SK-N-DZ (cell line): ENCODE measurements at places on chromosomes 13 and 19.

DNA sequence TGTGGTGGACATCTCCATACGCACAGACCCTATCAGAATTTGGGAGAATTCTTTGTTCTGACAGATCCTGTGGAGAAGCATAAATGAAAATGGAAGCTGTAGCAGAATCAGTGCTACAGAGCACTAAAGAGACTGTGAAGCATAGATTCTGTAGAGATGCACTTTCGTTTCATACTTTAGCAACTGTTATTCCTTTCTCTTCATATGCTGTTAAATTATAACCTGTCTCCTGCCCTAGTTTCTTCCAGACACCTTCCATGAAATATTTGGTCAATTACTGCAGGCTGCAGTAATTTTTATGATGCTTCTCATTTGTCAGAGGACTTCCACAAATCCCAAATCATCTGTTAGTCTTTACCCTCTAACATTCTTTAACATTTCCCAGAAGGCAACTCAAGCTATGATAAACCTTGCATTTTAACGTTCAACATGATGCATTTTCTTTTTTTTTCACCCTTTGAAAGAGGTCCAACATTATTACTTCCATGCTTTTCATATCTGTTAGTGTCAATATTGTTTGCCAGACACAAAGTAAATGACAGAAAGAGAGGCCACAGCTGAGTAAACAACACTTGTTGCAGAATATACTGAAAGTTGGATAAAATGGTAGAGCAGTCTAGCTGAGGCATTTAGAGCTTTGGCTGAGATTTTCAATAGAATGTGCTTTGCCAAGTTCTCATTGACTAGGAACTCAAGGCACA, 412.7 kb downstream of the LMO7 start:
- no peak for DNase-seq

DNA sequence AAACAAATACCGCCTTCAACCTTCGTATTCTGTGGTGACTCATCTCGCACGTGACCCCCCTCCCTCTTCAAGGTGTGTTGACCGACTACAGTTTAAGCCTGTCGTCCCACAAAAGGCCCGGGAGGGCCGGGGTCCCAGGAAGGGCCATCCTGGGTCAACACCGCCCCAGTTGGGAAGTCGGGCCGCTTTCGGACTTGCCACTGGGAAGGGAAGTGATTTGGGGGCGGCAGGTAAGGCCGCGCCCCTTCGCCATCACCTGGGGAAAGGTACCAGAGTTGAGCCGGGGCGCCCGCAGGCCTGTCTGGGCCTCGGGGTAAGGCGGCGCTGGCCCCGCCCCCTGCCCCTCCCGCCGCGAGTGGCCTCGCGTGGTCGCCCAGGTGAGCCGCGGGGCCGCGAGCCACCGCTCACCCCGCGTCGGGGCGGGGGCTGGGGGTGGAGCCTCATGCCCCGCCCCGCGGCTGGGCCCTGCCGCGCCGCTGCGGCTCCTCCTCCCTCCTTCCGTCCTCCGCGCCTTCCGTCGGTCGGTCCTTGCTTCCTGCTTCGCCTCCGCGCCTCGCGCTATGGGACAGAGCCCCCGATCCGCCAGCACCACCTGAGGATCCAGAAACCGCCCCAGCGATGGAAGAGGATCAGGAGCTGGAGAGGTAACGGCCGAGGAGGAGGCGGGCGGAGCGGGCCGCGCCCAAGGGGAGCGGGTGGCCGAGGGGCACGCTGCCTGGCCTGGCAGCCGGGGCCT, at the start of gene POLR1D:
TSS of gene POLR1D (plus strand) at position 527 of the 736 bp plus-strand sequence. CDS start at position 619, 92 bp downstream.
- DNase-seq: peak; percentile 64

DNA sequence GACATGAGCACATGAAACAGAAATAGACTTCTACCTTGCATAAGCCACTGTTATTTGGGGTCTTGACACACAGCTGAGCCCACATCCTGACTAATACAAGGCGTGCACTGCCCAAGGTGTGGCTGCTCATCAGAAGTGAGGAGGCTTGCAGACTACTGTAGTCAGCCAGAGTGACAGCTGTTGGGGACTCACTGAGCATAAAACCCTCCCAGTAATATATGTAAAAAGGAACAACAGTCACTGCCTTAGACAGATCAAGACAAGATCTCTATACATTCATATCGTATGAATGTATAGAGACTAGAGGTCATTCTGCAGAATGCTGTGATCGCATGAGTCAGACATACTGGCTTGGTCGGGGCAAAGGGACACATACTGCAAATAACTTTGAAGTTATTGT, 4.1 kb upstream of the C1QTNF9B start:
- no peak for DNase-seq

- no peak for DNase-seq
These were observed 213.5 kb downstream of the DIAPH3 start for GRCh38 chr13:59950266-59950665.

DNA sequence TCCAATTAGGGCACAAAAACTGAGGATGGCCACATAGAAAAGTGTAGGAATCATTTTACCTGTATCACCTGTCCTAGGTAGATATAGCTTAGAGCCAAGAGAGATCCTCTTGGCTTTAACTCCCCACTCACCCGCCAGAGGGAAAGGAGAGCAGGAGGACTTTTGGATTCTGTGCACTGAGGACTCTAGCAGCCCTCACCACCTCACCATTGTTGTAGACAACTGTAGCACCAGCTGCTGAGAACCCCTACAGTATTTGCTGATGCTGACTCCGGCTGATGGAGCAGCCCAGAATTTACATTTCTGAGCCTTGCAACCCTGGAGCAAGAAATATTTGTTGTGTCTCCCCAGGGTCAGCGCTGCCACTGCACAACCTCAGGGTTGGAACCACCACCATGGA, 2044.4 kb downstream of the OLFM4 start:
- DNase-seq: no peak

GRCh38 chr13:89393758-89394304, 1722.7 kb downstream of the SLITRK5 start:
- DNase-seq: no peak

DNA sequence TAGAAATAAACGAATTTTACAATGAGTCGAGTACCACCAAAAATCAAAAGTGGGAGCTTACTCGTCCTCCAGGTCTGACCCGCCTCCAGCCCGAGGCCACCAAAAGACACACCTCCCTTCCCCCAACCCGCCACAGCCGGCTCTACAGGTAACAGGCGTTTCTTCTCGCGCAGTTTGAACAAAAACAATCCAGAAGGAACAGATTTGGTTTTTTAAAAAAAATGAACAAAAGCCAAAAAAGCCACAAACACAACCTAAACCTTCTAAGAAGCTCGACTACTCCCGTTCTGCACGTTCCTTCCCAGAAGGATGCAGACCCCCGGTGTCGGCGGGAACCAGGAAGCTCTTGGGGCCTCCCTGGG, 671 bp downstream of the ZDHHC20 start:
- peak; percentile 45 for DNase-seq

DNA sequence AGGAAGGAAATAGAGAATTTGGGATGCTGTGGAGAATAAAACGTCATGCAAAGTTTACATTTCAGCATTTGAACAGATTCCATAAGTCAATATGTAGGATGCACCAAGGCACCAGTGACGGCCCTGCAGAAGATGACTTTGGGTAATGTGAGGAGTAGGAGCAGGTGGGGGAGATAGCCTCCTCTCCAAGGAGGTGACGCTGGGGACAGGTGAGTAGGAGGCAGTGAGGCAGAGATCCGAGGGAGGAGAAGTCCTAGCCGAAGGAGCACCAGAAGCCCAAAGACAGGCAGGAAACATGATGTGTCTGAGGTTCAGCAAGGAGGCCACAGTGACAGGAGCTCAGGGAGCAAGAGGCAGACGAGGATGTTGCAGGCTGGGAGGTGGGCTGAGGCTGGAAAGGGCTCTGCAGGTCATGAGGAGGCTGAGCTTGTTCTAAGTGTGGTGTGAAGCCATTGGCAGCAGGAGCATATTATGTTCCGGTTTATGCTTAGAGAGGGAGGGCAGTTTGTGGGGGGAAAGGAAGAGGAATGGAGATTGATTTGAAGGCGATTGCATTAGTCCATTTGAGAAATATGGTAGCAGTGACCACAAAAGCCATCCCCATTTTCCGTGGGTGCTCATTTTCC, 55.7 kb upstream of the C1QTNF9 start:
- no peak for DNase-seq

DNA sequence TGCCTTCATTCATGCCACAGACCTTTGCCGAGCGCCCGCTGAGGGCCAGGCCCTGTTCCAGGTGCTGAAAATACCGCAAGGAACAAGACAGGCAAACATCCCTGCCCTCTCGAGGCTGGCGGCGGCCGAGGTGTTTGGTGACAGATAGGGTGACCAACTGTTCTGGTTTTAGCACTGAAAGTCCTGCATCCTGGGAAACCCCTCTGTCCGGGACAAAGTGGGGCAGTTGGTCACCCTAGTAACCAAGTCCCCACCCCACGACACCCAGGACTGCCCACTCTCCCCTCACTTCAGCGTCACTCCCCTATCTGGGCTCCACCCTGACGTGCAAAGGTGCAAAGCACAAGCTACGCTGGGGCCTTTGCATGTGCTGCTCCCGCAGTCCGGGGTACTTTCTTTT, 17.3 kb downstream of the ZBTB7A start:
- DNase-seq: no peak

DNA sequence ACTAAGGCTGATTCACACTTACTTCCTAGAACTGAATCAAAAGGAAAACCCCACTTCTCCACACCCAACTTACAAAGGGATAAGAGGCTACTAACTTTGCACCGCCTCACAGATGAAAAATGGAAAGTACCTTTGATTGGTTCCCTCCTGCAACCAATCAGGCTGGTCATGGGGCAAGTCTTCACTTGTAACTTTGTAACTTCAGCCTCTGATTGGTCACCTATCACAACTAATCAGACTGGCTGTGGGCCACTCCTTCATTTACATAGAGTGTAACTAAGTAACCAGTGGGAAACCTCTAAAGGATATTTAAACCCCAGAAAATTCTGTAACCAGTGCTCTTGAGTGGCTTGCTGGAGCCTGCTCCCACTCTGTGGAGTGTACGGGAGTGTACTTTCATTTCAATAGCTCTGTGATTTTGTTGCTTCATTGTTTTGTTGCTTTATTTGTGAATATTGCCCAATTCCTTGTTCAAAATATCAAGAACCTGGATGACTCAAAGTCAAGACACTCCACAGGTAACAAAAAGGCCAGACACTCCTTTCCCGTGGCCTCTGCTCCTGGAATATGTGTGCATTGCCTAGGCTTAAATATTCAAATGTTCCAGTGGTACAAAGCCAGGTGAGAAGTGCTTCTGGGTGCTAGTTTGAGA, 50.5 kb downstream of the RFC3 start:
- DNase-seq: no peak
